Suppressor macrophage treated with lipopolysaccharide for 4 hours (primary cell): ENCODE measurements at places on chromosomes 16 and 17.

DNA sequence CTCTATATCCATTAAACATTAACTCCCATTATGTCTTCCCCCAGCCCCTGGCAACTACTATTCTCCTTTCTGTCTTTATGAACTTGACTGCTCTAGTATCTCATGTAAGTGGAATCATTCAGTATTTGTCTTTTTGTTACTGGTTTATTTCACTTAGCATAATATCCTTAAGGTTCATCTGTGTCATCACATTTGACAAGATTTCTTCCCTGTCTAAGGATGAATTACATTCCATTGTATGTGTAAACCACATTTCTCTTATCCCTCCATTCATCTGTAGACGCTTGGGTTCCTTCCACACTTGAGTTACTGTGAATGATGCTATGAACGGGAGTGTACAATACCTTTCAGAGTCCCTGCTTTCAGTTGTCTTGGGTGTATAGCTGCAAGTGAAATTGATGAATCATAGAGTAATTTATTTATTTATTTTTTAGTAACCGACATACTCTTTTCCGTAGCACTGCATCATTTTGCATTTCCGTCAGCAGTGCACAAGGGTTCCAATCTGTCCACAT lies 399.7 kb upstream of the RBFOX1 start:
- no peak for DNase-seq

GRCh38 chr17:7219812-7220592 lies at the start of the genes ACADVL and DLG4:
Gene ACADVL (plus strand): TSS chr17:7219938. CDS start chr17:7219985, 47 bp downstream.
Gene DLG4 (minus strand): TSS chr17:7219836.
- peak; percentile 89 for DNase-seq

- no peak for DNase-seq
Observed at GRCh38 chr17:51057534-51057933, 63.1 kb downstream of the SPAG9 start.

DNA sequence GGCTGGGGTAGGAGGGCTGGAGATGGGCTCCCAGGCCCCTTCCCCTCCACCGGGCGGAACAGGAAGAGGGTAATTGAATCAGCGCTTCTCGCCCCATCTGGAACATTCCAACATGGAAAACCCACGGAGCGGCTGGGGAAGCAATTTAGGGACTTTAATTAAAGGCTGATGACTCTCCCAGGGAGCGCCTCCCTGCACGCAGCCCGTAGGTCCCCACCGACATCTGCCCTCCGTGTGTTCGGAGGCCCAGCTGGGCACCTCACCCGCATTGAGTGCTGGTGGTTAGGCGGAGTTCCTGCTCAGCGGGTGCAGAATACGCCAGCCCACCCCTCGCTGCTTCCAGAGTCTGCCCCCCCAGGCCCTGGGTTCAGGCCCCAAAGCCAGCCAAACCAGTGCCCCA lies 10.0 kb downstream of the HS3ST6 start:
- DNase-seq: no peak

DNA sequence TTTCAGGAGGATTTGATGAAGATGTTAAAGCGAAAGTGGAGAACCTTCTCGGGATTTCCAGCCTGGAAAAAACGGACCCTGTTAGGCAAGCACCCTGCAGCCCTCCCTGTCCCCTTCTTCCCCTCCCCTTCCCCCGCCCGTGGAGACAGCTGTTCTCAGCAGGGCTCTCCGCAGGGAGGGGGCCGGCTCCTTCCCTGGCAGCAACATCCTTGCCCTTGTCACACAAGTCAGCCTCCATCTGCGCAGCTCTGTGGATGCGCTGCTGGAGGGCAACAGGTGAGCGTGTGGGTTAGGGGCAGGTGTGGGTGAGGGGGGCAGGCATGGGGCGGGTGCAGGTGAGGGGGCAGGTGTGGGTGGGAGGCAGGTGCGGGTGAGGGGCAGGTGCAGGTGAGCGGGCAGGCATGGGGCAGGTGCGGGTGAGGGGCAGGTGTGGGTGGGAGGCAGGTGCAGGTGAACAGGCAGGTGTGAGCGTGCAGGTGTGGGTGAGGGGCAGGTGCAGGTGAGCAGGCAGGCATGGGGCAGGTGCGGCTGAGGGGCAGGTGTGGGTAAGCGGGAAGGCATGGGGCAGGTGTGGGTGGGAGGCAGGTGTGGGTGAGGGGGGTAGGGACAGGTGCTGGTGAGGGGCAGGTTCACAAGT lies 9.4 kb downstream of the CYBC1 start:
- DNase-seq: peak; percentile 60
